ENCODE measurements at places on chromosomes 1 and 21.

GRCh38 chr1:55898181-55898580 is 681.2 kb downstream of the PLPP3 start:
- DNase-seq: no peak

DNA sequence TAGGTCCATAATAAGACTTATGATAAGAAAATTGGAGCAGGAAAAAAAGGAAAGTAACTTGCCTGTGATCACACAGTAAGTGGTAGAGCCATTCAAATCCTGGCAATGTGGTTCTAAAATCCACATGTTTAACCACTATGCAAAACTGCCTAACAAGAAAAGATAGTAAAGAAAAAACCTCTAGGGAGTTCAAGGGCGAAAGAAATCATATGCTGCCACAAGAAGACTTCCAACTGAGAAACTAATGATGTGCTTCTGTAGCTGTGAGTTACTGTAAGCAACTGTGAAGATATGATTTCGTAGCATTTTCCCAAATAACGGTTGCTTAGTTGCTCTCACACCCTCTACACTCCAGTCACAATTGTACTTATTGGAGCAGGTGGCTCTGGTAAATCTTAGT is 20.9 kb upstream of the LYPLAL1 start:
- no peak for DNase-seq

GRCh38 chr1:1461721-1462317 is 9.7 kb upstream of the ATAD3B start:
- no peak for DNase-seq

DNA sequence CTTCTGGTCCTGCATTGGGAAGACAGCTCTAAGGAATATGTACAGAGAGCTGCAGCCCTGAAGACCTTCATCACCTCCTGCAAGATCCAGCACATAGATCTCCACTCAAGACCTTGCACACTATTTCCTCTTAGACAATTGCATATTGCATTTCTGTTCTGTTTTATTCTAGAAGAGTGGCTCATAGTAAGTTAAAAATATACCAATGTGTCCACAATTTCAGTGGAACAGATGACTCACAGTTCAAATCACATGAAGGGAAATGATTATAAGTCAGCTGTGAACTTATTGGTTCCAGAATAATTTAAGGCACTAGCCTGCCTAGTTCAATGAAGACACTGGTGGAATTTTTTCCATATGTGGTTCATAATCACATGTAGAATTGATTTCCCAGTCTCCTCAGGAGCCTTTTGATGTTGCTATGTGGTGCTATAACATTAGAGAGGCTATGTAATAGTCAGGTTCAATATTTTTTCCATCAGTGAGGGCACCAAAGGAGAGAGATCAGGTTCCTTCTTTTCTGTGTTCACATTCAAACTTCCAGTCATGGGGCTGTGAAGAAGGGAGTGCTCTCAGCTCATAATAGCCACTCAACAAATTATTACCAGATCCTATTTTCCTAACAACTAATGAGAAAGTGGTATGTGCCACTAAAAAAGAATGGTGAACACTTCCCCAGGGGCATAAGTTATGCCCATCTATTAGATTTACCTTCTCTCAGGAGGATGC is 9.8 kb upstream of the AK5 start:
- DNase-seq: no peak

- no peak for DNase-seq
Measured at GRCh38 chr21:32336711-32337110, 38.1 kb downstream of the MRAP start.

- DNase-seq: no peak
Measured at GRCh38 chr1:201176940-201177339, 13.7 kb upstream of the IGFN1 start.

GRCh38 chr1:186869526-186870228 is 40.9 kb downstream of the PLA2G4A start:
- DNase-seq: no peak

- DNase-seq: no peak
Measured at GRCh38 chr1:156431769-156432668, 63.0 kb downstream of the RHBG start.

- no peak for DNase-seq
Measured at GRCh38 chr1:67937651-67938050, 104.4 kb upstream of the GNG12 start.

GRCh38 chr1:197327776-197328364 is 59.8 kb downstream of the CRB1 start:
- DNase-seq: no peak

DNA sequence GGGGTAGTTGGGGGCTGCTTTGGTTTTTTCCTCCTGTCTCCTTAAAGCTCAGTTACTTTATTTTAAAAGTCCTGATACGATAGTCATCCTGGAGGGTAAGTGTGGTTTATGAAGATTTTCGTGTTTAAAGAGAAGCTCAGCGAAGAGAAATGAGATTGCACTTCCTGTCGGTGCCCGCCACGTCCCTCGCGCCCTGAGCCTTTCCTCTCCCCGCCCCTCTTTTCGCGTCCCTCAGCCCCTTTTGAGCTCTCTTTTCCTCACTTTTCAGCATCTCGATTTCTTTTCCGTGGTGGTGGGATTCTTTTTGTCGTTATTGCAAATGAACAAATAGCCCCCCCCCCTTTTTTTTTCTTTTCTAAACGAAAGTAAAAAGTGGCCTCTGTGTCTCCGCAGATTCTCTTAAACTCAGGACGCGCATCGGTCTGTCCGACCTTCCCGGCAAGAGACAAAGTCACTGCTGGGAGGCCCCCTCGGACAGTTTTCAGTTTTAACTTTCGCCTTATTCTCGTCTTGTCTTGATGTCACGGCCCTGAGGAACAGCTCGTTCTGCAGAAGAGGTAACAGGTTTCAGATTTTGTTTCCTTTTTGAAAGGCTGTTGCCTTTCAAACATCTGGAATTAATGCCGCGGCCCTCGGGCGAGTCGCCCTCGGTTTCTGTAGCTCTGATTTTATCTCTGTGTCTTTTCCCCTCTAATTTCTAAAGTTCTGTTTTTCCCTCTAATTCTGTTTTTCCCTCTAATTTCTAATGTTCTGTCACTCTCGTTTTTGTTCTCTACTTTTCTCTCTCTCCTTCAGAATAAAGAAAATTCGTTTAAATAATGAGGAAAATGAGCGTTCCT is 1.0 kb upstream of the DMRTA2 start:
- DNase-seq: no peak

DNA sequence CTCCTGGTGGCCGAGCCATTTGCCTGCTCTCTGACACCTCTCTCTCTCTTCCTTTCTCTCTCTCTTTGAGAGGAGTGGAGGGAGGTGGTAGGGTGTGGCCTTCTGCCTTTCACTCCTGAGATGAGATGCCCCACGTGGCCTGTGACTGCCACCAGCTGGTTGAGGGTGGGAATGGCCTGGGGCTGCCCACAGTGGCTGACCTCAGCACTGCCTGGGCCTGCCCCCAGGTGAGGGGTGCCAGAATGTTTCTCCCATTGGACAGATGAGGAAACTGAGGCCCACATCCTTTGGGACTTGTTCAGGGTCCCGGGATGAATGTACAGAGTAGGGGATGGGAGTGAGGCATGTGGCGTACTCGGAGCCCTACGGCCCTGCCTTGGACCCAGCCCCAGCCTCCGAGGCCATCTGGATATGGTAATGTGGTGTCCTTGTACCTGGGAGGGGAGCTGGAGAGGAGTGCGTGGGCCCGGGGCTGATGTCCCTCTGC is 12.7 kb upstream of the C1orf167 start:
- DNase-seq: no peak
